ENCODE measurements at places on chromosomes 1 and 21. TPM values are rescaled to one million over a fixed set of nuclear protein-coding genes. Genes with fewer than 3 reads are reported as not detected.

C21orf58 gene
- 29.3 TPM for total RNA-seq

SLC9C2 gene
- not detected for total RNA-seq

KIAA0319L gene
- 80.3 TPM for total RNA-seq

S100A12 gene
- total RNA-seq, result not detected

OR6K3 gene
- not detected for total RNA-seq

LCE6A gene
- not detected for total RNA-seq

PTCH2 gene
- 0.98 TPM for total RNA-seq

FCRL4 gene
- total RNA-seq, result not detected

Measured in T-helper 1 cell treated with Interleukin-12 subunit alpha and Interleukin-12 subunit beta and Interleukin-4 antibody, amounts not matched to agents 30 ng/mL and 1 ng/mL, for 36 hours (primary cell).